ENCODE measurements at places on chromosomes 3 and 15.

GRCh38 chr3:98967758-98968157 lies 66.3 kb upstream of the DCBLD2 start:
- no peak for DNase-seq

DNA sequence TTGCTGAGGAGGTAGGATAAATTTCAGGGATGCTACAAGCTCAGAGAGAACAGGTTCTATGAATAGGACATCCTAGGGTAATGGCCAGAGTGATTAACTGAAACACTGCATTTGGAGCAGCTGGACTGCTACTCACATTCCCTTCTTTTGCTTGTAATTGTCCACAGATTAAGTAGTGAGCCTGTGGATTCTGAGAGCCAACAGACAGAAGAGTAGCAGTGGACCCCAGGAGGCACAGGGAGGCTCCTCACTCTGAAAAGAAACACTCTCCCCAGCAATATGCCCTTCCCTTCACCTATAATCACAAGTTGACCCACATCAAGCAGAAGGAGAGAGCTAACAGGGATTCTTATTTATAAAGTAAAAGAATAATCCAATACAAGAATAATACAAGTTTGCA lies 10.6 kb upstream of the RFX7 start:
- DNase-seq, result no peak

GRCh38 chr3:72275331-72275751 lies 490.4 kb upstream of the PROK2 start:
- no peak for DNase-seq

DNA sequence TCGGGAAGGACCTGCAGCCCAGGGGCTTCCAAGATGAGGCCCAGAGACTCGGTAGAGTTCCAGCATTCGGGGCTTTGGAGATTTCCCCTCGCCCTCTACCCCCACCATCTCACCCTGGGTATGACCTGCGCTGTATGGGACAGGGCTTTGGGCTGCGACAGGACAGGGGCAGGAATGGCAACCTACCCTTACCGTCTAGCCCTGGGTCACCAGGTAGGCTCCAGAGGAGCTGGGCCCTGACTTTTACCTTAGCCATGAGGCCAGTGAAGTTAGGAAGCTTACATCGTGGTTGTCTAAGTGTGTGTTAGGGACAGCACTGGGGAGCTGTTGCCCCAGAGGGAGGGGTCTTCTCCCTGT lies 683 bp downstream of the PPM1M start:
- DNase-seq, result no peak

DNA sequence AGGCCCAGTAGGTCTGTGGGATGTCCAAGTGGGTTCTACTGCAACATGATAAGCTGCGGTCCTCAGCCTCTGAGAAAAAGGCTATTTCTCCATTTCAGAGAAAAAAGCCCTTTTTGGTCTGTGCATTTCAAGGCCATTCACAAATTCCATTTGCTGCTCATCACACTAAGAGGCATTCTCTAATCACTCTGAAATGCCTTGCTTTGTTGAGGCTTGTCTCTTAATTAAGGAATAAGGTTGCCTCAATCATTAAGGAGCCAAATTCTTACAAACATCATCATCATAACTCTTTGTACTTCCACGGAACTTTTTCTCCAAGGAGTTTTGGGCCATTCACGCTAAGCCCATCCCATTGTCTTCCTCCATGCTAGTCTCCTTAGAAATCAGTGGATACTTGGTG lies 74.4 kb downstream of the BOC start:
- DNase-seq, result no peak

Measured in effector CD8-positive, alpha-beta T cell (primary cell).